H1 (cell line): ENCODE measurements at places on chromosomes 5 and 9. TPM values are rescaled to one million over a fixed set of nuclear protein-coding genes. Genes with fewer than 3 reads are reported as not detected.

The SRD5A1 gene
- total RNA-seq = 36.7 and 42.4 TPM in 2 replicates

The CMBL gene
- 27.9 and 30.9 TPM in 2 replicates for total RNA-seq

DNA sequence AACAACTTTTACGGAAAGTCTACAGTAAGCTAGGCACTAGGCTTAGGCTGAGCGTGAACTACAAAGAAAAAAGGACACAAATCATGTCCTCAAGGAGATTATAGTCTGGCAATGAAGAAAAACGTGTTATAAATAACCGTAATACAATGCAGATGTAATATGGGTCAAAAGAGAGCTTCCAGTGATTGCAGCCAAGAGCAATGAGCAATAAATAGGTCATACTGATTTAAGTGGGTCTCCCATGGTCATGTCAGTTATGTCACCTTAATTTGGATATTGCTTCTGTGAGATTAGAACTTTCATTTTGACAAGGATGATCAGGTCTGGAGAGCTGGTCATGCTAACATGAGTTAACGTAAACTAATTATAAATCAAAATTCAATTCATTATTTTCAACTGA is 158.6 kb upstream of the GNA14 start:
- DNase-seq = no peak

DNA sequence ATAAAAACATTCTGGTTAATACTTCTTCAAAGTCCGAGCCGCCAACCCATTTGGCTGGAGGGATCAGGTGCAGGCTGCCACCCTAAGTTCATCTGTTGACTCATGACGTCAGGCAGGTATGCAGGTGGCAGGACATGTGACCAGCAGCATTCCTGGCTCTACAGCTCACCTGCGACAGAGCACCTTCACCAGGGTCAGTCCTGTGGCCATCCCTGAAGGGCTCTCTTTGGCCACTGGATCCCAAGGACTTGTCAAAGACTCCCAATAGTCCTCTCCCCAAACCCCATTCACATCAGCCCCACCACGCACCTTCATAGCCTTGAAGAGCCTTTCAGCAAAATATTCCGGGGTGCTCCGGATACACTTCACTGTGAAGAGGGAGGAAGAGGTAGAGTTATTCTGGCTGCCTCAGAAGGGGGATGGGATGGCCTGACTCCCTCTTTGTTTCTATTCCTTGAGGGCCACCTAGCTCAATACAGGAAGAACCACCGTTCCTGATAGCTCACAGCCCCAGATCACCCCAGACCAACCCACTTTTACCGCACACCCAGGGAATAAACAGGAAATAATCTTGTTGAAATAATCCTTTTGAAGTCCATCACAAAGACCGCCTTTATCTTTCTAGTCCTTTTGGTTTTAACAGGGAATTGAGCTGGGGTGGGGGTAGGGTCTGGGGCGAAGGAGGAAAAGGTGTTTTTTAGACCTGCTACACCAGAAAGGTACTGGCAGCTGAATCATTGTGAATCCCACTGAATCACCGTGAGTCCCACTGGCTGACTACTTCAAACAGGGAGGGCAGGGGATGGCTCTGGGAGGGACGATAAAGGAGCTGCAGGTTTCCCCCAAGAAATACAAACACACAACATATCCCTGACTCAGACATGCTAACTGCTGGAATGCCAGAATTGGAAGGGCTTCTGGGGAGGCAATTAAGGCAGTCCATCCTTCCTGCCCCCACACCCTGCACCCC is 26.4 kb downstream of the ANXA6 start:
- DNase-seq = no peak

DNA sequence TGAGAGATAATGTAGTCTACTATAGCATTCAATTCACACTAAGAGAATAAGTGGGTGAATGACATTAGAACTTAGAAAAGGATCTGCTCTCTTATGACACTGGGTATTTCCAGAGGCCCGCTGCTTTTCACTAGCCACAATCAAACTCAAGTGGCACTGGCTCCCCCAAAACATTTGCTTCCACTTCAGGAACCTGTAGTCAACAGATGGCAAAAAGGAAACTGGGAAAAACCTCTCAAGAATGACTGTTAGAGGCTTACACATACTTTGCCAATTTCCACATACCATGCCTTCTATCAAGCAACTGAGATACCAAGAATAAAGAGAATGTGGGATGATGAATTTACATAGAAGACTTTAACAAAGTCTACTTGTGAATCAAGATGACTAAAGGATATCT is 11.2 kb downstream of the POC5 start:
- DNase-seq = no peak

- DNase-seq = no peak
Measured at GRCh38 chr9:8680157-8680556, 880.6 kb upstream of the DMAC1 start.
